ENCODE measurements at places on chromosomes 2 and 18. TPM values are rescaled to one million over a fixed set of nuclear protein-coding genes. Genes with fewer than 3 reads are reported as not detected.

CERKL gene
- total RNA-seq, result 0.11 TPM

DNA sequence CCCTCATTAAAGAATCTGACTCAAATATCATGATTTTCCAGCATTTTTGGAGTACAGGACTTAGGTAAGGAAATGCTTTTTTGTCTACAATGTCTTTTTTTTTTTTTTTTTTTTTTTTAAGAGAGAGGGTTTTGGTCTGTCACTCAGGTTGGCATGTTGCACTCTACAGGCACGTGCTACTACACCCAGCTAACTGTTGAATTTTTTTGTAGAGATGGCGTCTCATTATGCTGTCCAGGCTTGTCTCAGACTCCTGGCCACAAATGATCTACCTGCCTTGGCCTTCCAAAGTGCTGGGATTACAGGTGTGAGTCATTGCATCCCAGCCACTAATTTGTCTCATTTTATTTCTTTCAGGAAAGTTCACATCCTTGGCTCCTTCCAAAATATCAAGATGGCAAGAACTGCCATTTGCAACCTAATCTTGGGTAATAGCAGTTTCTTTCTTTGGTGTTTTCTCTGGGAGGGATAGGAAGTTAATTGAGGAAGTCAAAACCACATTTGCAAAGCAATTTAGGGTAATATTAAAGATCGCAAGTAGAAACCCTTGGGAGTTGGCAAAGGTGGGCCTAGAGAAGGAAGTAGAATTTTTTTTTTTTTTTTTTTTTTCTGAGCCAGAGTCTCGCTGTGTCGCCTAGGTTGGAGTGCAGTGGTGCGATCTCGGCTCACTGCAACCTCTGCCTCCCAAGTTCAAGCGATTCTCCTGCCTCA, 15.5 kb downstream of the PNO1 start:
- H3K4me3 ChIP-seq, result no peak overlapping the region
- peaks cover 78% of the 10 kb centered on the region for H3K36me3 ChIP-seq
- no peaks in the 10 kb centered on the region for H3K27me3 ChIP-seq
- no peaks in the 10 kb centered on the region for H3K4me1 ChIP-seq
- no peak overlapping the region for H3K27ac ChIP-seq

ANKRD30BL gene
- total RNA-seq, result not detected

DNA sequence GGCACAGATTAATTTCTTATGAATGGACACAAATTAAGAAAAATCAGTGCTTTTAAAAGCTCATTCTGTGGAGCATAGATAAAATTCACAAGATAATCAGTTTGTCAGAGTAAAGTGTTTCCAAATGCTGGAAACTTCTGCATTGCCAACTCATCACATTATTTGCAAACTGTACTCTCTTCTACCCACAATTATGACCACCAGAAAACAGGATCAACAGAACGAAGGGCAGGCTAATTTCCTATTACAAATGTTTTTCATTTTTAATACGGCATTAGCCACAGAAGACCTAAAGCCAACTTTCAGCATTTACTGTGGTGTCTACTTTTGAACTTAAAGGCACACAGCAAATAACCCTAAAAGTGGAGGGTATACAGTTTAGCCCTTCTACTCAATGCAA, 6.0 kb downstream of the IRS1 start:
- peaks cover 82% of the 10 kb centered on the region for H3K36me3 ChIP-seq
- peak overlapping the region; percentile 55 for H3K27ac ChIP-seq
- no peak for DNase-seq
- peaks cover 70% of the 10 kb centered on the region for H3K4me1 ChIP-seq

- no peaks in the 10 kb centered on the region for H3K36me3 ChIP-seq
- H3K4me1 ChIP-seq, result no peaks in the 10 kb centered on the region
- no peak overlapping the region for H3K27ac ChIP-seq
- no peak overlapping the region for H3K4me3 ChIP-seq
- H3K27me3 ChIP-seq, result 0 out of 2 replicates have a peak, but pooled peaks cover 2% of the 10 kb centered on the region
Measured at GRCh38 chr2:104501342-104501741, 352.6 kb upstream of the POU3F3 start.

- H3K4me1 ChIP-seq, result peaks cover 62% of the 10 kb centered on the region
- H3K4me3 ChIP-seq, result no peak overlapping the region
Measured at GRCh38 chr2:43518181-43518580, 77.7 kb downstream of the THADA start.

GRCh38 chr2:170930131-170930990, 1.3 kb downstream of the GORASP2 start:
- peaks cover 15% of the 10 kb centered on the region for H3K36me3 ChIP-seq
- peak overlapping the region; percentile 88 for H3K27ac ChIP-seq
- no peaks in the 10 kb centered on the region for H3K27me3 ChIP-seq
- H3K4me3 ChIP-seq, result peak overlapping the region; percentile 97
- peaks cover 16% of the 10 kb centered on the region for H3K4me1 ChIP-seq
- DNase-seq, result peak; percentile 23

- no peaks in the 10 kb centered on the region for H3K4me1 ChIP-seq
- H3K4me3 ChIP-seq, result no peak overlapping the region
- DNase-seq, result no peak
- no peaks in the 10 kb centered on the region for H3K36me3 ChIP-seq
- no peaks in the 10 kb centered on the region for H3K27me3 ChIP-seq
Measured at GRCh38 chr18:44393406-44393805, 287.3 kb upstream of the SETBP1 start.

ANKRD29 gene
- total RNA-seq, result not detected

DNA sequence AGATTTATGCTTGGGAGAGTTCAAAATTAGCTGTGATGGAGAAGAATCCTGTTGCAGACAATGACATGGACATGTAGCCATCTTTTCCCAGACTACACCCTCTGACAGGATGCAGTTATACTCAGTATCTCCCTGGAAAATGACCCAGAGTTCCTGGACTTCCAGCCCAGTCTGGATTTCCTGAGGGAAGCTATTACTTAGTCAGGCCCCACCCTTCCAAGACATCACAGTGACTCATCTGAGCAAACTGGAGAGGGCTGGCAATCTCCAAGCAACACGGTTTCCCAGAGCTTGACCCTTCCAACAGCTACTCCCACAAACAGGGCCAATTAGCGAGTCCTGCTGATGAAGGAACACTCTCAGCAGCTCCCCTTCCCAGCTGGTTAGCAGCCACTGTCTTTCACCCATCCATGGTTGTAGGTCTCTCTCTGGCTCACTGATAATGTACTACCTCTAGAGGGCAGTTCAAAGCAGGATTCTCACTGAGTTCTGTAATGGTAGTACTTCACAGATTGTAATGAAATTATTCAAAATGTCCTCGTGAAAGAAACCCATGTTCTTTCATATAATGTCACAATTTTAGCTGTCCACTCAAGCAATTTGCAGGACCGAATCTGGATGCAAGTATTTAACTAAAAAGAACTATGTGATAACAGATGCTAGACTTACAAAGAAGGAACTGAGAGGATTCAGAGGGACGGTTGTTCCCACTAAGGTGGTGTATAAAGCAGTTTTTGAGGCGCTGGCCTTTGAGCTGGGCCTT, 110.2 kb downstream of the MDH1 start:
- H3K27me3 ChIP-seq, result no peaks in the 10 kb centered on the region
- peak overlapping the region; percentile 44 for H3K27ac ChIP-seq
- H3K4me3 ChIP-seq, result no peak overlapping the region
- H3K36me3 ChIP-seq, result no peaks in the 10 kb centered on the region
- H3K4me1 ChIP-seq, result peaks cover 19% of the 10 kb centered on the region
- DNase-seq, result peak; percentile 73

DNA sequence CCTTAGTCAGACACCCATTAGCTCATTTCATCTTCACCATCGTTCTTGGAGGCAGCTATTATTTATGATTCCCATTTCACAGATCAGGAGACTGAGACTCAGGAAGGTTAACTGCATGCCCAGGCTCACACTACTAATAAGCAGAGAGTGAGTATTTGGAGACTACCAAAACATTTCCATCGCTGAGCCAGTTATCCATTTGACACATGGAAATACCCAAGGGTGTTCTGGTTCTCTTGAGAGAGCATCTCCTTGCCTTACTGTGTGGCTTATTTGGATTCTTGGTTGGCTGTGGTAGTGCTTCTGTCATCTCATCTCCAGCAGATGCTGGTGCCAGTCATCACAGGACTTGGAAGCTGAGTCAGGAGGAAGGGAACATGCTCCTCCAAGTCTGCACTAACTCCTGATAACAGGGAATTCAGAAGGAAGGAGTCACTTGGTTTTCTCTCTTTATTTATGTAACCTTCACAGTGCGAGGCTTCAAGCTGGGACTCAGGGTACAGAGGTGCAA, 55.2 kb downstream of the RASGRP3 start:
- no peaks in the 10 kb centered on the region for H3K36me3 ChIP-seq
- no peak for DNase-seq
- no peaks in the 10 kb centered on the region for H3K27me3 ChIP-seq
- no peak overlapping the region for H3K27ac ChIP-seq
- H3K4me1 ChIP-seq, result peaks cover 12% of the 10 kb centered on the region

DNA sequence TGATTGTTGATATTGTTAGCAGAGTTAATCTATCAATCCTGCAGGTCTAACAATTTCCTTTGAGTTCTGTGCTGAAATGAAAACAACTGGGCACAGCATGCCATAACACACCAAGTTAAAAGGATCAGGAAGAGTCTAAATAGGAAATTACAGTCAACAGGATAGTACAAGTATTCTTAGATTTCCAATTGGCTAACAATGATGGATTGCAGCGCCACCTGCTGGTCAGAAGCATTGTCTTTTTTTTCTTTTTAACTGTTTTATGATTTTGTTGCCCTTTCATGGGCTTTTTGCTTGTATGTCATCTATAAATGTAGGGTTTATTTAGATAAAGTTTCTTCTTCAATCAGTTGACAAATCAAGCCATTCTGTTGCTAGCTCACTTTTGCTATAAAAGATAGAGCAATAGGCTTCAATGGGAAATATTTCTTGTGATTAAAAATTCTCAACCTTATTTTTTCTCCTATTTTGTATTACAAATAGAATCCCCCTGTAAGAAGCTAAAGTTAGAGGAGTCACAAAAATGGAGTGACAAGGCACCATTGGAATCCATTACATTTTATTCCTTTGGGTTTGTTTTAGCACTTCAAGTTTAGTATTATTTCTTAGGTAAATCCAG, 40.8 kb upstream of the RPRM start:
- H3K4me1 ChIP-seq, result no peaks in the 10 kb centered on the region
- no peak overlapping the region for H3K27ac ChIP-seq
- no peak overlapping the region for H3K4me3 ChIP-seq
- H3K27me3 ChIP-seq, result no peaks in the 10 kb centered on the region
- DNase-seq, result no peak

SRD5A2 gene
- total RNA-seq, result not detected

IL36G gene
- total RNA-seq, result not detected

IL1R1 gene
- total RNA-seq, result 12.7 TPM

CGREF1 gene
- total RNA-seq, result 2.1 TPM

MDH1B gene
- 0.42 TPM for total RNA-seq

DNA sequence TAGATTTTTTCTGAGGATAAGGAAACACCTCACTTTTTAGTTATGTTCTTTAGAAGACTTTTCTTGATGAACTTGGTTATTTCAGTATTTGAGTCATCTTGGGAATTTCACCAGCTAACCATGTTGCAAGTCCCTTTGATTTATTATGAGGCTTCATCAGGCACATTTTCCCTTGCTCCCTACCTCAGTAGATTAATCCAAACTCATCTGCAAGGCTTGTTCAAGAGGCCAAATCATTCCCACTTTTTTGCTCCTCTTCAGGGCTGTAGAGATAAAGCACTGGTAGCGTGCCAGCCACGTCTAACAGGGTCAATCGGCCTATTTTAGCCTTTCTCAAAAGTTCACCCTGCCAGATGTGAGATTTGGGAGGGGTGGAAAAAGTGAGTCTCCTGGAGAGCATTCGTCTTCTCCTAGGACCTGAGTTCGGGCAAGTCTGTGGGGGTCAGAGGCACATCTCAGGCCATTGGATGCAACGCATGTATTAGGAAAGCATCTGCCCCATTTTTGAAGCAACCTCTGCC, 120.3 kb downstream of the RDH14 start:
- H3K36me3 ChIP-seq, result no peaks in the 10 kb centered on the region
- peaks cover 8% of the 10 kb centered on the region for H3K4me1 ChIP-seq
- no peak overlapping the region for H3K4me3 ChIP-seq
- no peak overlapping the region for H3K27ac ChIP-seq
- no peaks in the 10 kb centered on the region for H3K27me3 ChIP-seq
- DNase-seq, result no peak

GRCh38 chr2:189657867-189658266, 3.4 kb upstream of the ASNSD1 start:
- H3K27ac ChIP-seq, result no peak overlapping the region
- H3K4me3 ChIP-seq, result no peak overlapping the region
- H3K27me3 ChIP-seq, result no peaks in the 10 kb centered on the region
- no peak for DNase-seq
- H3K36me3 ChIP-seq, result no peaks in the 10 kb centered on the region

GRCh38 chr2:217482056-217482710, 520.6 kb downstream of the TNS1 start:
- H3K27ac ChIP-seq, result no peak overlapping the region
- H3K4me3 ChIP-seq, result no peak overlapping the region
- no peaks in the 10 kb centered on the region for H3K27me3 ChIP-seq
- DNase-seq, result no peak
- no peaks in the 10 kb centered on the region for H3K36me3 ChIP-seq
- H3K4me1 ChIP-seq, result no peaks in the 10 kb centered on the region

TFCP2L1 gene
- not detected for total RNA-seq

LYPD6 gene
- total RNA-seq, result 15.0 TPM

DNA sequence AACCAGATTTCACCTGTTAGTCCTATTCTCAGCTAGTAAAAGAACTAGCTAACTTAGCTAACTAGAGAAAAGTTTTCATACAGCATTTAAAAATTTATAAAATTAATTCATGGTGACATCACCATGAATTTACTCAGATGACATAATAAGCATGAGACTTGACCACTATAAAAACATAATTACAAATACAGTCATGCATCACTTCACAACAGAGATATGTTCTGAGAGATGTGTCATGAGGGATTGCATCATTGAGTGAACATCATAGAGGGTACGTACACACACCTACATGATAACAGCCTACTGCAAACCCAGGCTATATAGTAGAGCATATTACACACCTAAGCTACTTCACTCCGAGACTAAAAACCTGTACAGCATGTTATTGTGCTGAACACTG, 481.3 kb upstream of the CHAC2 start:
- no peaks in the 10 kb centered on the region for H3K4me1 ChIP-seq
- H3K4me3 ChIP-seq, result no peak overlapping the region
- no peaks in the 10 kb centered on the region for H3K27me3 ChIP-seq
- DNase-seq, result no peak
- no peak overlapping the region for H3K27ac ChIP-seq

KANSL3 gene
- 21.9 TPM for total RNA-seq

ARHGEF4 gene
- 3.9 TPM for total RNA-seq

DNA sequence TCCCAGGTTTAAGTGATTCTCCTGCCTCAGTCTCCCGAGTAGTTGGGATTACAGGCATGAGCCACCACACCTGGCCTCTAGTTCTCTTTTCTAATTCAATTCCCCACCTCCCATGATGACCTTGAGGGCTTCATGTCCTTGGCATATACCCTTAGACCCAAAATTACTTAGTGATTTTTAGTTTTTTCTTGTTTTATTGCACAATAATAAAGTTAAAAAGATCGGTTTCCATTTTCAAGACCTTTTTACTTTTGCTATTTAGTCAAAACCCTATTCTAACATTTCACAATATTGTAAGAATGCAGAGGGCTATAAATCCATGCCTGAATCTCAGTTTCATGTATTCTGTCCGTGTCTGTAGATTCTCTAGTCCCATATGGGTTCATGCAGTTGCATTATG, 354.6 kb upstream of the FANCL start:
- H3K27ac ChIP-seq, result no peak overlapping the region
- no peaks in the 10 kb centered on the region for H3K36me3 ChIP-seq
- no peak for DNase-seq
- peaks cover 18% of the 10 kb centered on the region for H3K4me1 ChIP-seq

GRCh38 chr2:45974762-45975408, 322.3 kb upstream of the EPAS1 start:
- H3K27ac ChIP-seq, result no peak overlapping the region
- DNase-seq, result no peak
- no peak overlapping the region for H3K4me3 ChIP-seq
- no peaks in the 10 kb centered on the region for H3K36me3 ChIP-seq
